Fibroblast of upper back skin (primary cell): ENCODE measurements at places on chromosomes 5 and 9.

DNA sequence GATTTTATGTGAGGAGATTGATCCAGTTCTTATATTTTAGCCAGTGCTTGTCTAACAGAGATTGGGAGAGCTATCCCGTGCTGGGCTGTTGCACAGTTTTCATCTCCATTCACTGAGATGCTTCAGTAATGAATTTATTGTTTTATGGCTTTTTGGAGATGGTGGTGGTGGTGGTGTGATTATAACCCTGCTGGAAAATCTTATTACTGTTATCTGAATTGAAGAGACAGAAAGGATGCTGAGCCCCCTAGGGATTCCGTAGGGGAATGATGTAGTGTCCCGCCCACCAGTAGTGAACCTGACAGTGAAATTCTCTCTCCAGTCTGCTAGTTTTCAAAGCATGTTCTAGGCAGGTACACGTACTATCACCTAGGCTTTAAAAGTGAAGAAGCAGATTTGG, 1.9 kb downstream of the RAI14 start:
- DNase-seq, result peak; percentile 64

DNA sequence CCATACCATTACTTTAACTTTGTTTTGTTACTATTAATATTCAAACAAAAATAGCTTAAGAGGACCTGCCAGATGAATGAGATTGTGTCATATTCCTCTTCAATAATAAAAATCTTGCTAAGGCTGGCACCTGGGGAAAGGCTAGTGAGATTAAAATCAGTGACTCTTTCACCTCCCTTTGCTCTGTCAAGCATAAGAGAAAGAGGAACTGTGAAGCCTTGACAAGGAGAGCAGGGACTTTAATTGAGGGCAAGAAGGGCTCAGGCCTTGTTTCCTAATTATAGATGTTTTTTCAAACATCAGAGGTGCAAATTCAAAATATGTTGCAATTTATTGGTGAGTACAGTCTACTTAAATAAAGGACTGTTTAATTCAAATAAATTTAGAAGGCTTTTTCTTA, 91.7 kb downstream of the SPATA31D1 start:
- no peak for DNase-seq

DNA sequence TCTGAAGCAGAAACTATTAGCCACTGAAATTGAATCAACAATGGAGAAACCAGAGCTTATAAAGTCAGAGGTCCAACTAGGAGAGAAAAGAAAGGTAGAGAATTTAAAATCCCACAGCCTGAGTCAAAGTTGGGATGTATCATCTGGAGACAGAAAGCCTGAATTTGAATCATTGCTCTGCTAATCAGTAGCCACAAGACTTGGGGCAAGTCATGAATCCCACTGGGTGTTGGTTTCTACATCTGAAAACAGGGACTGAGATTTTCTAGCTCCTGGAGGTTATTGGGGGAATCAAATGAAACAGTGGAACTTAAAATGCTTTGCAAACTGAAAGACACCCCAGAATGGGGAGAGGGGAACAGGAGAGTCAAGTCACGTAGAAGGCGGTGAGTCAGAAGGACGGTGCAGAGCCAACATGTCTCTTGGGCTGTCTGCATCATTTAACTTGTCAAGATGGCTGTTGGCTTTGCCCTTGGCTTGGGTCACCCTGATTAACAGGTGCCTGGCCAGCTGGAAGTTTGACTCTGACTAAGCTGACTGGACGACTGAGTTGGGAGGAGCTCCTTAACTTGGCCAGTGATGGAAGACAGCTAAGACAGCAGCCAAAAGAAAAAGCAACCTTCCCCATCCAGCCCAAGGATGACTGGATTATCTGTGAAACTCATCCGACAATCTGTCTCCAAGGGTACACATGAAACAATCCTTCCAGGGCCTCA, 60.6 kb upstream of the ADRA1B start:
- peak; percentile 49 for DNase-seq

- no peak for DNase-seq
These were observed 63.6 kb upstream of the C5orf63 start for GRCh38 chr5:127136908-127137307.

DNA sequence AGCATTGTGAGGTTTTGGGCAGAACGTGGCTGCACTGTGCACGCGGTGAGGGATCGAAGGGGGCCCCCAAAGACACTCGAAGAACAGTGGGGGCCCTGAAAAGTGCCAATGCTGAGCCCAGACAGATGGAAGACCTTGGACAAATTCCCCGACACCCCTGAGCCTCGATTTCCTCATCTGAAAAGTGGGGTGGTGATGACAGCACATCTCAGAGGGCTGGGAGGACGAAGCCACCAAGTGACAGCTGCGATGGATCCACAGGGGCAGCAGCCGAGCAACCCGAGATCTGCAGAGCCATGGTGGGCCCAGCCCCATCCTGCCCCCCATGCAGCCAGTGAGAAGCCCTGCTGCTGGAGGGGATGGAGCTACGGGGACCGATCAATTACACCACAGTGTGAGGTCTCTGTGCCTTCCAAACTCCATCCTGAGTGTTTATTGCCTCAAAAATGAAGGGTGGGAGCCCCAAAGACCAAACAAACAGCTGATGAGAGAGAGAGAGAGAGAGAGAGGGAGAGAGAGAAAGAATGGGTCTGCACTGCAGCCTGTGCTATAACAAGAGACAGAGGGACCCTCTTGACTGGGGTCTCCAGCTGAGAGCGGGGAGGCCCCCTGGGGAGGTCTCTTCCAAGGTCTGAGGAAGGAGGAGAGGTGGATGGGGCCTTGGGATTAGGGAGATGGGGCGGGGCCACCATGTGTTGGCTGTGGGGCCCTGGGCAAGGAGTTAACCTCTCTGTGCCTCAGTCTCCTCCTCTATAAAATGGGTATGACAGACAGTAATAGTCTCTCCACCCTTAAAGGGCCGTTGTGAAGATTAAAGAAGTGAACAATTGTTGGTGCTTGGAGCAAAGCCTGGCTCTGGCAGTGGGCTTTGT, 134.4 kb upstream of the IER5L start:
- DNase-seq, result no peak

DNA sequence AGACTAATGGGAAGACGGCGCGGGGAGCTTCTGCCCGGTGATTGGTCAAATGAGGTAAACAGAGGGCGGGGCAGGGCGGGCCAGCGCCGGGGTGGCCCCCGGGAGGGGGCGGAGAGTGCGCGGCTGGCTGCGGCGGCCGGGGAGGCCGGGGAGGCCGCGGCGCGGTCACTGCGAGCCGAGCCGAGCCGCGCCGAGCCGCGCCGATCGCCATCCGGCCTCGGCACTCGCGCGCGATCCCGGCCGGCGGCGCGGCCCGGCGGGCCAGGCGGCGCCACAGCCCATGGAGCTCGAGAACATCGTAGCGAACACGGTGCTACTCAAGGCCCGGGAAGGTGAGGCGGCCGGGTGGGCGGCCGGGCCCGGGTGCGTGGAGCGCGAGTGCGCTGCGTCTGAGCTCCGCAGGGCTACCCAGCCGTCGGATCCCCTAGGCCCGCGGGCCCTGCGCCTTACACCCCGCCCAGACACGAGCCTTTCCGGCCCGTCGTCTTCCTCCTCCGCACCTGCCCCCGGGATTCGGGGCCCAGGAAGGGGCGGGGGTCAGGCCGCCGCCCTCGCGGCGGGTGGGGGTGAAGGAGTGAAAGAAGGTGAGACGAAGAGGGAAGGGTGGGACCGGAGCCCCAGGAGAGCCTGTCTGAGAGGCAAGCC, at the start of gene GRK6:
GRK6 (plus strand) TSS at position 111 of the 645 bp plus-strand sequence; CDS start at position 281, 170 bp downstream.
- no peak for DNase-seq

- peak; percentile 62 for DNase-seq
These were observed 103.0 kb downstream of the NTRK2 start for GRCh38 chr9:84772511-84772910.

DNA sequence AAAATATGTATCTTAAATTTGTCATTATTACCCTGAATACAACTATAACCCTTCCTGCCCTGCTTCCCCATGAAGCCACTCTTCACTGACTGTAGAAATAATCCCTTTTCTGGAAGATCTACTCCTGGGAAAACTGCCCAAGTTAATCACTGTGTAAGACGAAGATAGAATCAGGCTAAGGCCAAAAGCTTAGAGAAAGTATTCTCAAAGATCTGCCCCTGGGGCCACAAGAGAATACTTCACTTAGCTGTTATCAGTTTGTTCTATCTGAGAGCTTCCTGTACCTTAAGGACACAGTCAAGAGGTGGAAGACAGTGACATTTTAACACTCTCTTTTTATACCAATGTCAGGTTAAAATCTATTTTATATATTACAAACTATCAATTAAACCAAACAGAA, 33.8 kb downstream of the RNF145 start:
- peak; percentile 32 for DNase-seq

DNA sequence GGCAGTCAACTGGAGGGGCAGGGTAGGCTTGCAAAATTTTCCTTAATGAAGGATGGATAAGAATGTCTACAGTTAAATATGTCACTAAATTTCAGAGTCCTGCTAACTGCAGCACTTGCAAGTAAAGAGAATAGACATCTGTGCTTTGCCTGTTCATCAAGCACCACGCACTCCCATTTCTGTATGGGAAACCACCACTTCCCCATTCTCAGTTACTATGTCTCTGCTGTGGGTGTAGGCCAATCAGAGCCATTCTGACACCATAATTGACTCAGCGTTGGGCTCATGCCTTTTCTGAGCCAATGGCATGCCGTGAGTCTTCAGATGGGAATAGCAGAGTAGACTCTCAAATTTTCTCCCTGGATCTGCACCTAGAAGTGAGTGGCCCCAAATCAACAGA, 247.5 kb downstream of the GABRB2 start:
- DNase-seq, result no peak

- no peak for DNase-seq
These were observed 64.4 kb downstream of the MAP1B start for GRCh38 chr5:72171667-72172066.

GRCh38 chr5:26700759-26701384, 337.5 kb downstream of the CDH9 start:
- no peak for DNase-seq

GRCh38 chr9:95819636-95820035, 55.9 kb upstream of the ERCC6L2 start:
- DNase-seq, result peak; percentile 29

DNA sequence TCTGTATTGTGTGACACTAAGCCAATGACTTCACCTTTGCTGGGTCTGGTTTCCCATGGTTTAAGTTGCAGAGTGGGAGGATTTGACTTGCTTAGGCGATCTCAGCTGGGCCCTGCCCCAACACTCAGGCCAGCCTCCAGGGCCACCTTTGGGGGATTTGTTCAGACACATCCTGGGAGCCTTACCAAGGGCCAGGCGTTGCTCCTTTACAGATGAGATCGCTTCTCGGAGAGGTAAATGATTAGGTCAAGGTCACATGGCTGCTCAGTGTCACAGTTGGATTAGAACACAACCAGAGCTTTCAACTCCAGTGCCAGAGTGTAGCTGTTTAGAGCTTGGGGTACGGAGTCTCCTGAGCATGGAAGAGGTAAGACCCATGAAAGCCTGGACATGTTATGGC, 57.5 kb downstream of the COL27A1 start:
- no peak for DNase-seq

DNA sequence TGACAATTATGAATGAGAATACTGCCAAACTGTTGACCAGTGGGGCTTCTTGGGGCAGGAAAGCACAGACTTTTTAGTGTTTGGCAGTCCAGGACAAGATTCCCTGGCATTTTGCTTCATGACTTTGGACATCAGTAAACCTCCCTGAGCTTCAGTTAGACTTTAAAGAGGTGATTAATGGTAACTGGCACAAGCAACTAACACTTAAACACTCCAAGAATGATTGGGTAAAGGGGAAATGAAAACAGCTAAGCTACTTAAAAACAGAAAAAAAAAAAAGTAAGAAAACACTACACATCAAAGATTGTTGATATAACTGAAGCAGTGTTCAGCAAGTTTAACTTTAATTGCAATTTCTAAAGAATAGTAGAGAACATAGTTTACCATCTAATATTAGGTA, 13.4 kb downstream of the PAIP1 start:
- DNase-seq, result no peak

- DNase-seq, result no peak
These were observed 28.3 kb downstream of the TCF7 start for GRCh38 chr5:134142806-134143205.

DNA sequence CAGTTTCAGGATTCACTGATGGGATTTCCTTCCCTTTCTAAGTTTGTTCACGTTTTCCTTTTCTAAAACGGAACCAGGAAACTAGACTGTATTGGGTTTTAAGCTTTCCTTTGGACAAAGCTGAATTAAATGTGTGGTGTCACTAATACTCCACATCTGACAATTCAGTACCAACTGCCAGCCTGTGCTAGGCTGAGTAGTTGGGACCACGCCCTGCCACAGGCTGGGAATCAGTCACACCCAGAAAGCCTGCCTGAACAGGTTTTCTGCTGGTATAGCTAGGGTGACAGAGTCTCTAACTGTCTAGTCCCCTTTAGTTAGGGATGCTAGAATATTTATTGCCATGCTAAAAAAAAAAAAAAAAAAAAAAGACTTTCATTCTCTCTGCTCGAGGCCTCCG, 15.6 kb downstream of the SPACA9 start:
- no peak for DNase-seq

DNA sequence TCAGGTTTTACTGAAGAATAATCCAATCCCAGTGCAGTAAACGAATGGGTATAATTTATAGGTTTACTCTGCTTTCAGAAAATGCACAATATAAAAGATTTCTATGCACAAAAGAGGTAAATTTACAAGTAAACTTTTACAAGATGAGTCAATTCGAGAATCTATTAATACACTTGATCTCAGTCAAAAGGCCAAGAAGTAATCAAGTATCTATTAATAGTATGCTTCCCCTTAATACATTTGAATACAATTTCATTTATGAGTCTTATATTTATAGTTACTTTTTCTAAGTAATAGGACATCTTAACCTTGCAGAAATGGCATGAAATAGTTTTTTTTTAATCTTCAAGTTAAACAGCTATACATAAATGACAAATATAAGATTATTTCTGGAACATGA, 355.2 kb upstream of the EFNA5 start:
- no peak for DNase-seq

DNA sequence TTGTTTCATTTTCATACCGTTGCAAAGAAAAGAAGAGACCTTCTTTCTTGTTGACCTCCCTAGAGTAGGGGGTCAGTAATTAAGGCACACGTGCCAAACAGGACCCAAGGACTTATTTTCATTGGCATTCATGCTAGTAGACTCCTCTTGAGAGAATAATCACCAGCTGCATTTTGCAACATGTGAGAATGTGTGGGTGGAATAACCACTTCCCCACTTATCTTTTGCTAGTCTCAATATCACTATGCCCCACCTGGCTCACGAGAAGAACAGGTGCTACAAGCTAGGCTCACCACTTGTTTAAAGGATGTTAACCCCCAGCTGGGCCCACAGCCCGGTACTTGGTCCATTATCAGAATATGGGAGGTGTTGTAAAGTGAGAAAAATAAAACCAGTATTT, 460.7 kb upstream of the MEF2C start:
- no peak for DNase-seq

DNA sequence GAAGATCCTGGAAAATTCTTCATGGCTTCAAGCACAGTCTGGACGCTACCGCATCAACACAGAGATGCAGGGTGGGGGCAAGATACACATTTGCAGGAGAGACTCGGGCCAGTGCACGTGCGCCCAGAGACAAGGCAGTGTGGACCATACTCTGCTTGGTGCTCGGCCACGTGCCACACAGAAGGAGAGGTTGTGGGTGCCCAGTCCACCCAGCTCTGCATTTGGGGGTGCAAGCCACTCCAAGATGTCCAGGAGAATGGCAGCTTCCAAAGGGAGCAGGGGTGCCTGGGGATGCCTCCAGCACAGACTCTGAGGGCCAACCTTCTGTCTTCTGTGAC, 4.3 kb downstream of the NKD2 start:
- no peak for DNase-seq
